ENCODE measurements at places on chromosomes 16 and 17.

- DNase-seq: no peak
These were observed 264.4 kb upstream of the FOXF1 start for GRCh38 chr16:86245895-86246294.

DNA sequence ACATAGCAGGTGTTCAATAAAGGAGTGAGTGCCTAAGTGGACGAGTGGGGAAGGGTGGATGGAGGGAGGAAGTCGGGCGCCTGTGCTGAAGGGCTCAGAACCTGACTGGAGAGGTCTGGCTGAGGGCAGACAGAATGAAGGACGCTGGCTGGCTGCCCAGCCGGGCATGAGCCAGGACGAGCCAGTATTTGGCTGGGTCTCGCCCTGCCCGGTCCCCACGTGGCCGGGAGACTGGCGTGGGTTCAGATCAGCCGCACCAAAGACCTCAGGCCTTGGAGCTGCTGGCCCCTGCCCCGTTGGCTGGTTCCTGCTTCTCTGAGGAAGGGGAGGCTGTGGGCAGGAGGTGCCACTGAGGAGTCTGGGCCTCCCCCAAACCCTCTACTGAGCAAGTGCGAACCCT is 79.8 kb downstream of the ENGASE start:
- DNase-seq: no peak

GRCh38 chr17:65599650-65600049 is 38.2 kb upstream of the AXIN2 start:
- DNase-seq: no peak

DNA sequence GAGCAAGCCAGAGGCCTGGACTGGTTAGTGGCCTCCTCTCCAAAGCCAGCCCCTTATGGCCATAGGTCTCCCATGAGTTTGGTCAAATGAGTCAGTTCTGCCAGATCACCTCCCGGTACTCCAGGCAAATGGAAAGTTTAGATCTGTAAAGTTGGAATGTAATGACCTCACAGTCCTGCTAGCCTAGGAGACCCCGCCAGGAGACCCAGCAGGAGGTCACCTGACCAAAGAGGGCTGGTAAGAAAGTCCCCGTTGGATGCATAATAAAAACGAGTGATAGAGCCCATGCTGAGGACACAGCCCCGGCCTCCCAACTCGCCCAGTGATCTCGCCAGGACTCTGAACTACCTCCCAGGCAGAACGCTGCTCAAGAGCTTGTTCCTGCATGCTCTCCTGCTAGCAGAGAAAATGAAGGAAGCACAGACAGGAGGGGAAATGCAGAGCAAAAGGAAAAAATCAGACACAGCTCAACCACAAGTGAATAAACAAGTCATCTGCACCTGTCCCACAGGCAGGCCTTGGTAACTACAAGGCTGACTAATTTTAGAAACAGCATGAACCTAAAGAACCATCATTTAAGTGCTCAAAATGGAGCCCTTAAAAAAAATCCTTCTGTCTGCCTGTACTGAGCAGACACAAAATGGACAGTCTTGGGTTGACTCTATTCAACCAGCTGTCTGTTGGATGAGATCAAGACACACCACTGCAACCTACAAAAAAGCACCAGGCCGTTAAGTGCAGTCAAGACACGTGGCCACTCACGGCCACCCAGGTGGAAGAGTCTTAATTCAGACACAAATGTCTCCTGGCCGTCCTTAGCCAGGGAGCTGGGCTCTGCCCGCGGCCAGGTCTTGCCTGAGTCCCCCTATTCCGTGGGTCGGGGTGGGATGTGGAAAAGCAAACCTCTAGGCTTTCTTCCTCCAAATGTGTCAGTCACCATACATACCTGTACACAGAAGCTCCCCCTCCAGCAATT is 9.2 kb downstream of the CDIP1 start:
- DNase-seq: no peak

DNA sequence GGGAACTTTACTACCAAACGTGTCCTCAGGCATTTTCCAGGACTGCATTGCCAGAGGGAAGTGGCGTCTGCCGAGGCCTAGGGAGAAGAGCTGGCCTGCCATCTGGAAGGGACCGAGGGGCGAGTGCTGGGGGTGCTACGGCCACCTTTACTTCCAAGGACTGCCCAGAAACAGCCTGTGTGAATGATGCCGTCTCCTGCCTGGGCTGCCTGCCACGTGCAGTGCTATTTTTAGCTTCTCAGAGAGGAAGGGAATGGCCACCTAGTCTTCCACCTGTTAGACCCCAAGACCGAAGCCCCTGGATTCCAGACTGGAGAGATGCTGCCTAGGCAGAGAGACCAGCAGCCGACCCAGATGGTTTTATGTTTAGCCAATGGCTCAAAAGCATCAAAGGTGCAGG is 57.2 kb downstream of the VAC14 start:
- DNase-seq: no peak

DNA sequence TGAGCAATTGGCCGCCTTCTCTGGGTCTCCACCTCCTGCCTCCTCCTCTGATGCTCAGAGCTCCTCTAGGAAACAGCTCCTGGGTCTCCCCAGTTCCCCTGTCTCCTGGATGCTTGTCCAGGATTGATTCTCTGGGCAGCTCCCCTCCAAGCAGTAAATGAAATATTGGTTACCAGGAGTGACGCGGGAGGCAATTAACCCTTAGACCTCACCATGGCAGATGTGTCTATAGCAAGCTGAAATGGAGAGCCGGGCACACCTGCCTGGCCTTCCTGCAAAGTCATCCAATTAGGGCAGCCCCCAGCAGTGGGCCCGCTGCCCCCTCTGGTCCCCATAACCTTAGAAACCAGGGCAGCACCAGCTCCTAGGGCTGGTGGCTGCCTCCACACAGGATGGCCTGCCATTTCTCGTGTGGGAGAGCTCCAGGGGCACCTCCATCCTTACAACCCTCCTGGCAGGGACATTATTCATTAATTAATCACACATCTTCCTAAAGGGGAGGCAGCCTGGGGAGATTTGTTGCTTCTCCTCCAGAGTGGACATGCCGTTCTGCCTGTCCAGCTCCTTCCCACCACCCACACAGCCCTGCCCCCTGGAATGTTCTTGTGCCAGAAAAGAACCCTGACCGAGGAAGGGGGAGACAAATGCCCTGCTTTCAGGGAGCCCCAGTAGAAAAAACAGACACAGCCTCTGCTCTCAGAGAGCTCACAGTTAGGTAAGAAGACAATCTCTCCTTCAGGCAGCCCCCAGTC is 8.3 kb upstream of the KIF18B start:
- no peak for DNase-seq

- no peak for DNase-seq
These were observed 11.4 kb downstream of the CDR2L start for GRCh38 chr17:74998783-74999182.

DNA sequence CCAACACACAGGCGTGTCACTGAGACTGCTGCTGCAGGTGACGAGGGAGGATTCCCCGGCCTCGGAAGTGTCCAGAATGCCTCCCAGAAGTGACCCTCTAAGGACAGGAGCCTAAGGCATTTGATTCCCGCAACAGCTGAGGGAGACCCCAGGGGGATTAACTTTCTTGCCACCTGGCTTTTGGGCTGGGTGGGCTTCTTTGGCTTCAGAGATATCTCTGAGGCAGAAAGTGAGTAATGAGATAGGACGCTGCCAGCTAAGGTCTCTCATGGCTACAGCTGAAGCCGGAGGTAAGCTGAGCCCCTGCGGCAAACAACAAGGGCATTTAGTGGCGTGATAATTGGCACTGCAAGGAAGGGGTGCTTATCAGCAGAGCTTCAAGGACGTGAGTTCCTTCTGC is 17.0 kb downstream of the DRC3 start:
- DNase-seq: no peak

DNA sequence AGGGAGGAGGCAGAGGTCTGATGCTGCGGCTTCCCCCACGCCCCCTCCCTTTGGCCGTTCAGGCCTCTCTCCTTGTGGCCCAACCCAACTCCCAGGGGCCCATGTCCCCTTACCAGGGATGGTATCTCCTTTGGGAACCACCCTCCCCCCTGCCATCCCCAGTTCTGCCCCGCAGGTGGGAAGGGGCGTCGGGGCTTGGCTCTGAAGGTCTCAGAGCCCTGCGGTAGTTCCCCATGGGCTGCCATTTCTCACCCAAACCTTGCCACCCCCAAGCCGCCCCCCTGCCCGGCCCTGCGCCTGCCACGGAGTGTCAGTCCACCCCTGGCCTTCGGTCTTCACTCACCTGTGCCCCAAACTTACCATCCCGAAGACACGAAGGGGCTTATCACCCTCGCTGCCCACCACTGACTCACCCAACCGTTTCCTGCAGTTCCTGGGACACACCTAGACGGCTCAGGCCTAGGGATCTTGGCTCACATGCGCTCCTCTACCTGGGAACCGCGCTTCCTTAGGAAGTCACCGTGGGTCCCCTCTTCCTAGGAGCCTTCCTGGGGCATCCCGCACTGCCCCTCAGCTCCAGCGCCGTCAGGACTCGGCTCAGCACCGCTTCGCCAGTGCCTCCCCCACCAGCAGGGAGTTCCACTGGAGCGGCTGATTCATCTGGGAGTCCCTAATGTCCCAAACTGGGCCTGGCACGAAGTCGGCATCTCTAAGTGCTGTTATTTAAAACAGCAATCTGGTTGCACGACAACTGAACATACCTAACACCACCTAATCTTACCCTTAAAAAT is 1.1 kb upstream of the DOC2A start:
- no peak for DNase-seq

- no peak for DNase-seq
These were observed 14.5 kb upstream of the TNFRSF13B start for GRCh38 chr17:16986391-16986790.

DNA sequence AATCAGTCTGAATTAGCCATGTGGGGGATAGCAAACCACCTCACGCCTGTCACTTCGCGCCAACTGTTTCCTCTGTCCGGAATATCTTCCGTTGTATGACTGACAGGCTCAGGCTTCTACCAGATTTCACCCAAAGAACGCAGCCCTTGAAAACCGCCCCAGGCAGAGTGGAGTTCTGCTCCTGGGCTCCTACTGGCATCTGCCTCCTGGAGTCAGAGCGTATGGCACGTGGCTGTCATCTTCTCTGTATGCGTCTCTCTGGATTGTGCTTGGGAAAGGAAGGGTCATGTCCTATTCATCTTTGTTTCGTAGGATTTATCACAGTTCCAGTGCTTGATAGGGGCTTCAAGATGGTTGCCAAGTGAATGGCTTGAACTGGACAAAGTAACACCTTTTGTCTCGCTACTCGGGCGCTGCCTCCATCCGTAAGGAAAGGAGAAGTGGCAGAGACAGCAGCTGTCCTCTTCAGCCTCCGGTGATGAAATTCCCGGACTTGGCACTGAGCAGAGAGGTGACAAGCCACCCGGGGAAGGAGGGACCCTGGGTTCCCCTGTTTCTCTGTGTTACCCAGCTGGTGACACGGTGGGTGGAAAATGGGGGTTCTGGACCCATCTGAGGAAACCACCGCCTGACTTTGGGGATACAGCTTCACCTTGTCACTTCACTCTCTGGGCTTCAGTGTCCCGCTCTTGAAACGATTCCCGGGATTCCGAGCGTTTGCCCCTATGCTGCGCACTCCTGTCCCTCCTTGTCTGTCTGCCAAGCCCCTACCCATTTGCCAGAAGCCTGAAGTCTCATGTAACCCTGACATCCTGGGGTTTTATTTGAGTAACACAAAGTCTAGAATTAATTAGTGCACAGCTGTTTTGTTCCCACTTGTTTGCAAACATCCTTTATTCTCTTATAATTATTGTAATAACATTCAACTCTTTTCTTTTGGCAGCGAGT is 13.9 kb downstream of the KIAA0513 start:
- DNase-seq: no peak

GRCh38 chr17:42034059-42034458 is 14.2 kb downstream of the NKIRAS2 start:
- no peak for DNase-seq

DNA sequence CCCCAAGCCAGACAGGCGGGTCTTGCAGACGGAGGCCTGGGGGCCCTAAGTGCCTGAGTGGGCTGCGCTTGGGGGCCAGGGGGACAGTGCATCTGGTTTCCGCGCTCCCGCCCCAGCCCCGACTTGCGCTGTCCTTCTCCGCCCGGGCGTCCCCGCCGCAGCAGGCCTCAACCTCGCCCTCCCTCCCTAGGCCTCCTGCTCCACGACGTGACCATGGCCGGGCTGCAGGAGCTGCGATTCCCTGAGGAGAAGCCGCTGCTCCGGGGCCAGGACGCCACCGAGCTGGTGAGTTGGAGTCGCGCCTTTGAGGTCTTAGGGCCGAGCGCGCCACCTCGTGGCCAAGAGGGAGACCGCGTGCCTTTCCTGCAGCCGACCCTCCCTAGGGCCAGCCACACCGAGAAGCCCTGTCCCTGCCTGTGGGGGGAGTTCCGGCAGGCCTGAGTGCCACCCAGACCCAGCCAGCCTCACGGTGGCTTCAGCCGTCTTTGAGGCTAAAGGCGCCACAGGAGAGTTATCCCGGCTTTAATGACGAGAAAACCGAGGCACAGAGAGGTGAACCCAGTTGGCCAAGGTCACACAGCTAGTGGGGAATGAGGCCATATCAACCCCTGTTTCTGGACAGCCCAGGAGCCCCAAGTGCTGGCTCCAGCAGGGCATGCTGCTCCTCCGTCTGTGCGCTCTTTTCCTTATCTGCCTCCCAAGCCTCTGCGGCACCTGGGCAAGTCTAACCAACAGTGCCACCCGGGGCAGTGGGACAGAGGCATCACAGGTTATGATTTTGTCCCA is 12.2 kb upstream of the NDRG4 start:
- no peak for DNase-seq

DNA sequence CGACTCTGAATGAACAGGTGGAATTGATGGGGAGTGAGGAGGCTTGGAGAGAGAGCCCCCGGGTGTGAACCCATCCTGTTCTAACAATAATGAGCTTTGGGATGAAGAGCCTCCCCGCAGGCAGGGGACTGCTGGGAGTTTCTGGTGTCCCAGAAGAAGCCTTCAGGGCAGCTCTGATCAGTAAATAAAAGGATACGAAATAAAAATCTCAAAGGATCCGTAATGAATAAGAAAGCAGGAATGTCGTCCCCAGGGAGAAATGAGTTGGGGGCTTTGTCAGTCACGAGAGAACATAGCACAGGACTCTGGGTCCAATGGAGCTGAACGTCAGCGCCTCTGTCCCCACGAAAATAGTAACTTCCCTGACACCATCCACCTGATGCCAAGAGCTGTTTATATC is 113.4 kb downstream of the PITPNC1 start:
- no peak for DNase-seq

DNA sequence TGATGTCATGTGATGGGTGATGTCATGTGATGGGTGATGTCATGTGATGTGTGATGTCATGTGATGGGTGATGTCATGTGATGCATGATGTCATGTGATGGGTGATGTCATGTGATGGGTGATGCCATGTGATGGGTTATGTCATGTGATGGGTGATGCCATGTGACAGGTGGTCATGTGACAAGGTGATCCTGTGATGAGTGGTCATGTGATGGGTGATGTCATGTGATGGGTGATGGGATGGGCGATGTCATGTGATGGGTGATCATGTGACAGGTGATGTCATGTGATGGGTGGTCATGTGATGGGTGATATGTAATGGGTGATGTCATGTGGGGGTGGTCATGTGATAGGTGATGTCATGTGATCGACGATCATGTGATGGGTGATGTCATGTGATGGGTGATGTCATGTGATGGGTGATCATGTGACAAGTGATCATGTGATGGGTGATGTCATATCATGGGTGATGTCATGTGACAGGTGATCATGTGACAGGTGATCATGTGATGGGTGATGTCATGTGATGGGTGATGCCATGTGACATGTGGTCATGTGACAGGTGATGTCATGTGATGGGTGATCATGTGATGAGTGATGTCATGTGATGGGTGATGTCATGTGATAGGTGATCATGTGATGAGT is 17.2 kb downstream of the CD300LB start:
- DNase-seq: no peak

GRCh38 chr16:6375465-6376075 is 957.1 kb upstream of the RBFOX1 start:
- no peak for DNase-seq
